ENCODE measurements at places on chromosomes 7 and 10. TPM values are rescaled to one million over a fixed set of nuclear protein-coding genes. Genes with fewer than 3 reads are reported as not detected.
A peak's percentile ranks its signal among the peaks of the same experiment; 100 is the strongest.

GRCh38 chr10:89837165-89838043 lies 136.0 kb downstream of the KIF20B start:
- peak overlapping the region; percentile 76 for H3K4me3 ChIP-seq
- no peaks in the 10 kb centered on the region for H3K27me3 ChIP-seq
- H3K36me3 ChIP-seq = no peaks in the 10 kb centered on the region
- no peaks in the 10 kb centered on the region for H3K4me1 ChIP-seq
- DNase-seq = peak; percentile 76

- no peaks in the 10 kb centered on the region for H3K4me1 ChIP-seq
- DNase-seq = no peak
- no peak overlapping the region for H3K4me3 ChIP-seq
- no peaks in the 10 kb centered on the region for H3K27me3 ChIP-seq
- no peak overlapping the region for H3K27ac ChIP-seq
Observed at GRCh38 chr10:27223964-27224363, 16.6 kb downstream of the ACBD5 start.

DNA sequence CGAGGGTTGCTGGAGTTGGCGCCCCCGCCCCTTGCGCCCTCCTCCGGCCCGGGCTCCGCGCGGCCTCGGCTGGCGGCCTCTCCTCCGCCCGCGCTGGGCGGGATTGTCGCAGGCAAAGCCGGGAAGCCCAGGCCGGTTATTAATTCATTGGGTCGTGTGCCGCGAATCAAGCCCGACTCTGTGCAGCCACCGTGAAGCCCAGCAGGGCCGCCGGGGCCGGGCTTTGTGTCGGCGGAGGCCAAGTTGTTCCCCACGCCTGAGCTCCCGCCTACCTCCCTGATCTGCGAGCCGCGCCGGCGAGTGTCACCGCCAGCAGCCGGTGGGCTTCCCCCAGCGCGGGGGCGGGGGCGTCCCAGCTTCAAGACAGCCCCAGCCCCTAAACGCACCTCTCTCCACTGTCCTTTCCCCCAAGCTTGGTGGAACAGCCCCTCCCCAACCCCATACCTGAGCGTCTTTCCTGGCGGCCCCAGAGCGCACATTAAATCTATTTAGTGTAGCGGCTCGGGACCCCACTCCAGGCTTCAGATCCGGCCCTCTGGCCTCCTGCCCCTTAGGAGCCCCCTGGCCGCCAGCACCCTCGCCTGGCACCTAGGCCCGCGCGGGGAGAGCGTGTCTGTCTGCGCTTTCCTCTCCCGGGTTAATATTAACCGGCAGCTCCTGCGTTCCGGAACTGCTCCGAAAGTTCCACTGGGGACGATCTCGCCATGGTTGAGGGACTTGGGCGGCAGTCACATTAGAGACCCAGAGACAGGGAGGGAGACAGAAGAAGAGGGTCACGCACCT lies 3.5 kb downstream of the SHH start:
- peaks cover 92% of the 10 kb centered on the region for H3K27me3 ChIP-seq
- no peaks in the 10 kb centered on the region for H3K36me3 ChIP-seq
- peak; percentile 75 for DNase-seq
- H3K4me1 ChIP-seq = peaks cover 48% of the 10 kb centered on the region
- peak overlapping the region; percentile 86 for H3K27ac ChIP-seq

GRCh38 chr7:93055543-93056107 lies 62.2 kb downstream of the SAMD9 start:
- no peak overlapping the region for H3K4me3 ChIP-seq
- no peak overlapping the region for H3K27ac ChIP-seq
- no peaks in the 10 kb centered on the region for H3K4me1 ChIP-seq
- no peaks in the 10 kb centered on the region for H3K27me3 ChIP-seq

DNA sequence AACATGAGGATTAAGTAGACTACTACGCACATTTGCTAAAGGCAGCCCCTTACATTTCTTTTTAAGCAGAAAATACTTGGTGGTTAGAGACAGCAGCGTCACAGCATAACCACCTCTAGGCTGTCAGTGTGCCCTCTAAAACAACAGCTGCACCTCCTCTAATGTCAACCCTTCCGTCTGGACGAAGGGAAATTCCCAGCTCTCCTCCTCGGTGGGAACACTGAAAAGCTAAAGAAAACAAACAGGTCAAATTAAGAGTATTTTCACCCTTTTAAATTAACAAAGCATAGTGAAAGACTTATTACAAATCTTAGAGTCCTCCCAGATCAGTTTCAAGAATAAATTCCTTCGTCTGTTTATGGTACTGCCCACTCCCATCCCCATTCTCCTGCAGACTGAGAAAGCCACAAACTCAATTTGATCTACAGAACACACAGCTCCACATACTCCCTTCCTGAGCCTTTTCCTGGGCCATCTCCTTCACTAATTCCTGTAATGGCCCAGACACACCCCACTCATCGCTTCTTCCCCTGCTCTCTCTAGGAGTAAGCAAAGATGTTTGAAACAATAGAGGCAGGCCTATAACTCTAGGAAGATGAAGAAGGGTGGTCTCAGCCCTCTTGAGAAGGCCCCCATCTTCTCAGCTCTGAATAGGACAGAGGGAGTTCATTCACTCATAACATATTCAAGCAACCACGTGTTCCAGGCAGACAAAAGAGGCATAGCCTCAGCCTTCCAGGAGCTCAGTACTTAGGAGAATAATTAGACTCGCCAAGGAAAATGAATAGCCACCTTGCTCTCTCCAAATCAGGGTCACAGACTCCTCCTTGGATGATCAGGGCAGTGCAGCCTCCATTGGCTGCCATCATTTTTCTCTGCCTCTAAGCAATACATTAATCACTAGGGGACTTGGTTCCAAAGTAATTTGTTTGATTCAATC lies 47.5 kb upstream of the HNRNPH3 start:
- no peaks in the 10 kb centered on the region for H3K27me3 ChIP-seq
- no peak overlapping the region for H3K27ac ChIP-seq
- H3K36me3 ChIP-seq = no peaks in the 10 kb centered on the region
- no peak for DNase-seq
- no peak overlapping the region for H3K4me3 ChIP-seq
- no peaks in the 10 kb centered on the region for H3K4me1 ChIP-seq

DNA sequence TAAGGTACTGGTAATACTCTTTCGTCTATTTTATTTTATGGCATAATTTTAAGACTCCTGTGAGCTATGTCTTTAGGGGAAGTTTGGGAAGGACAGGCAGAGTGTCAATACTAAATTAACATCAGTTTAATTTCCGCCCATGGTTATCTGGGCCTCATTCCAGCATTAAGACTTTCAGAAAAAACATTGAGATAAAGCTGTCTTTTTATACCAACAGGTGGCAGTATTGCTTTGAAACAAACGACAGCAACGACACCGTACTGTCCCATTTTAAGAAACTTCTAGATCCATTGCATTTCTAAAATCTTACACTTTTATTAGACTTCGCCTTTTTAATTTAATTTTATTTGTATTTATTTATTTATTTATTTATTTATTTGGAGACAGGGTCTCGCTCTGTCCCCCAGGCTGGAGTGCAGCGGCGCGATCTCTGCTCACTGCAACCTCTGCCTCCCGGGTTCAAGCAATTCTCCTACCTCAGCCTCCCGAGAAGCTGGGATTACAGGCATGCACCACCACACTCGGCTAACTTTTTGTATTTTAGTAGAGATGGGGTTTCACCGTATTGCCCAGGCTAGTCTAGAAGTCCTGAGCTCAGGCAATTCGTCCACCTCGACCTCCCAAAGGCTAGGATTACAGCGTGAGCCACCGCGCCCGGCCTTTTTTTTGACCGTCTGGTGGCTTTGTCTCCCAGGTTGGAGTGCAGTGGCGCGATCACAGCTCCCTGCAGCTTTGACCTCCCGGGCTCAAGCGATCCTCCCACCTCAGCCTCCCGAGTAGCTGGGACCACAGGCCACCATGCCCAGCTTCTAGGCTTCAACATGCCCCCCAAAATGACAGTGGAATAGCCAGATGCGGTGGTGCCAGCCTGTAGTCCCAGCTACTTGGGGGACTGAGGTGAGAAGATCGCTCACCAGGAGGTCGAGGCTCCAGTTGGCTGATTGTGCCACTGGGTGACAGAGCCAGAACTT lies 78.7 kb upstream of the C1GALT1 start:
- no peaks in the 10 kb centered on the region for H3K36me3 ChIP-seq
- H3K27ac ChIP-seq = no peak overlapping the region
- H3K4me3 ChIP-seq = peak overlapping the region; percentile 21
- peaks cover 7% of the 10 kb centered on the region for H3K4me1 ChIP-seq
- H3K27me3 ChIP-seq = no peaks in the 10 kb centered on the region

DNA sequence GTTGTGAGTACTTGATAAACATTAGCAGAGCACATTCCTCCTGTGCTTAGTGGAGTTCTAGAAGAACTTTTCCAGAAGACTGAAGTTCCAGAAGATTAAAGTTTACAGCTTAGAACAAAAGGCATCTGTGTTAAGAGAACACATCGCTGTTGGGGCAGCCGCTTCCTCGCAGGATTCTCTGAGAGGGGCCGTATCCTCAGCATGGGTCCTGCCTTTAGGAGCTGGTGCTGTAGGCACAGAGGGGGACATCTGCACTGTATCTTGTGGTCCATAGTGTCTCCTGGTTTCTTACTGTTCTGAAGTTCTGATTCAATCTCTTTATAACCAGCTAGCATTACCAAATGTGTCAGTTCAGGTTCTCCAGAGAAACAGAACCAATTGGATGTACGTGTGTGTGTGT lies 16.3 kb downstream of the SH2D4B start:
- DNase-seq = no peak
- no peak overlapping the region for H3K27ac ChIP-seq
- H3K4me3 ChIP-seq = no peak overlapping the region

DNA sequence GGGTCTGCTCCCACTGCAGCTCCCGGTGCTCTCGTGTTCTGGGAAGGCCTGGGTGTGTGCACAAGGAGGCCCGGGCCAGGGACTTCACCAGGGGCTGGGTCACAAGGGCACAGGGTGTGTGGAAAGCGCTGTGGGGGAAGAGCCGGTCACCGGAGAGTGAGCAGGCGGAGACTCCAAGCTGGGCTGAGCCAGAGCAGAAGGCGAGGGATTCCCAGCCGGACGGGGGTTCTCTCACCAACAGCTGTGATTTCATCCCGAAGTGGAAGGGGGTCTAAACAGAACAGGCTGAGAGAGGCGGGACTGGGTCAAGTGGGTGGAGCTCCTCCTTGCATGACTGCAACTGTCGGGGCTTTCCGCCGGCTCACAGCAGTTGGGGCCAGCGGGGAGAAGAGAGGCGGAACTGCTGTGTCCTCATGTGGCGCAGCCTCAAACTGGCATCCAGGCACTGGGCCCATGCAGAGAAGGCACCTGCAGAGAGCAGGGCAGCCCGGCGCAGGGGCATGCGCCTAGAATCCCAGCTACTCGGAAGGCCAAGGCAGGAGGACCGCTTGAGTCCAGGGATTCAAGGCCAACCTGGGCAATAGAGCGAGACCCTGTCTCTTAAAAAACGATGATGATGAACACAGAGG lies 7.6 kb upstream of the ORAI2 start:
- H3K36me3 ChIP-seq = peaks cover 17% of the 10 kb centered on the region
- peak; percentile 87 for DNase-seq
- no peaks in the 10 kb centered on the region for H3K27me3 ChIP-seq
- H3K4me3 ChIP-seq = peak overlapping the region; percentile 12
- H3K27ac ChIP-seq = peak overlapping the region; percentile 84

DNA sequence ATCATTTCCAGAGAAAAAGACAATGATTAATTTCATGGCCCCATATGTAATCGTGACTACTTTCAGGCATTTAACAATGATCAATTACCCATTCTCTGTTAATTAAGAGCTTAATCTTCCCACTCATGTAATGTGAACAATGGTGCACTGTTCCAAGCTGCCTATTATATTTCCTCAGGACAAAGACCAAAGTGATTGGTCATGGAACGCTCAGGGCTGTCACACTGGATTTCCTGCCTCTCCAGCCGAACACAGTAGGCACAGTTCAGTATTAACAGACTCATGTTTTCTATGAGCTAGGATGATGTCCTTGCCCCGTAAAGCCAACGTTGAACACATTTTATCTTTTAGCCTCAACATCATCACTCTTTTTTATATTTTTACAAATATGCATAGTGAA lies 142.7 kb upstream of the FZD8 start:
- DNase-seq = no peak
- H3K27ac ChIP-seq = no peak overlapping the region
- no peaks in the 10 kb centered on the region for H3K4me1 ChIP-seq
- no peaks in the 10 kb centered on the region for H3K27me3 ChIP-seq
- H3K4me3 ChIP-seq = no peak overlapping the region

Gene NUB1
- total RNA-seq = 55.2 TPM

Gene CYP3A7
- total RNA-seq = 1.6 TPM

Gene KCP
- total RNA-seq = 1.3 TPM

Gene GPR85
- total RNA-seq = 2.9 TPM
